Aorta (tissue), 5 donors: ENCODE measurements at places on chromosomes 7 and 10.

- DNase-seq: no peak
Observed at GRCh38 chr7:76211216-76211615, 9.5 kb downstream of the SRRM3 start.

DNA sequence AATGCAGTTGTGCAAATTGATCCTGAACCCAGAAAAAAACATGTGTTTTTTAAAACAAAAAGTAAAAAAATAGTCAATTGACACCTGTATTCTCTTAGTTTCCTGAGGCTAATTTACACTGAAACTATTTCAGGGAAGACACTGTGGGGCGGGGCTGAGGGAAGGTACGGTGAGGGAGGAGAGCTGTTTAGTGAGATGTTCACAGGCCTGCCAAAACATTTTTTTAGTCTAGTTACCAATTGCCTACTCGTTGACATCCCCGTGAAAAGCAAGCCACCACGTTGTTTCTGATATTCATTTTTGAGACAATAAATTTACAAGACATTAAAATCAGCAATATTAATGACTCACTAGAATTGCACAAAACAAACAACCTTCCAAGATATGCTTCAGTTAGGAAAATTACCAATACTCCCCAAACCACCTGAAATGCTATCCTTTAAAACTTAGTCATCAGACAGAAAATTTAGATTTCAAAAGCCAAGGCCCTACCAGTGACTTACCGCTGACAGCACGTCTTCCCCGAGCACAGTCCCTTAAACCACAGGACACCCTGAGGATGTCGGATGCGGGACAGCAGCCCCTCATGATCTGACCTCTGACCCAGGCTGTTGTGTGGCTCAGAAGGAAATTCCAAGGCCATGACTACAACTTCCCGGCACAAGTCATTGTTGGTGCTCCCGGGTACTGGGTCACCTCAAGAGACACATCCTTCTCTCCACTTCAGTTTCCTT lies 279.2 kb downstream of the PRPF18 start:
- no peak for DNase-seq

- no peak for DNase-seq
Observed at GRCh38 chr10:117053482-117053881, 48.5 kb upstream of the SHTN1 start.

GRCh38 chr7:41629711-41630111 lies 73.2 kb downstream of the INHBA start:
- DNase-seq: no peak

GRCh38 chr7:83149466-83149865 lies 13.2 kb downstream of the PCLO start:
- no peak for DNase-seq

DNA sequence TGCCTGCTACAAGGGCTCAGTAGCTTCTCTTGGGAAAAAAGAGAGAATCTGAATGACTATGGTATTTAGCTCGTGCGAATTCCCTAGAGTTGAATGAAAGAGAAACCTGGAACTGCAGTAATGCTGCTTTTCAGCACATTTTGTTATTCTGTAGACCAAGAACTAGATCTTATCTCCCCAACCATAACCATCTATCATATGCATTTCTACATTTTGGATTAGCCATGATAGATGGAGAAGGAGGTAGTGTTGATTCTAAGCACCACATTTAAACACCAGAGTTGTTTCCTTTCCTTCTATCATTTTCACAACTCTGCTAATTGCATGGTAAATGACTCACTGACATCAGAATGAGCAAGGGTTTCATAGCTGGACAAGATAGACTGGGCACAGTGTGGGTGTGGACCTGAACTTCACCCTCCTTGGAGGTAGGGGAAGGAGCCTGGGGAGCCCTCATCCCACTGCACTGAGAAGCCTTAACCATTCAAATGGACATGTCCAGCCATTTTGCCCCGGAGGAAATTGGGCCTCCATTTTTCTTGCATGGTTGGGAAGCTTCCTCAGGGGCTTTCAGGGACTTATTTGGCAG lies 55.3 kb upstream of the BMPER start:
- DNase-seq: no peak

DNA sequence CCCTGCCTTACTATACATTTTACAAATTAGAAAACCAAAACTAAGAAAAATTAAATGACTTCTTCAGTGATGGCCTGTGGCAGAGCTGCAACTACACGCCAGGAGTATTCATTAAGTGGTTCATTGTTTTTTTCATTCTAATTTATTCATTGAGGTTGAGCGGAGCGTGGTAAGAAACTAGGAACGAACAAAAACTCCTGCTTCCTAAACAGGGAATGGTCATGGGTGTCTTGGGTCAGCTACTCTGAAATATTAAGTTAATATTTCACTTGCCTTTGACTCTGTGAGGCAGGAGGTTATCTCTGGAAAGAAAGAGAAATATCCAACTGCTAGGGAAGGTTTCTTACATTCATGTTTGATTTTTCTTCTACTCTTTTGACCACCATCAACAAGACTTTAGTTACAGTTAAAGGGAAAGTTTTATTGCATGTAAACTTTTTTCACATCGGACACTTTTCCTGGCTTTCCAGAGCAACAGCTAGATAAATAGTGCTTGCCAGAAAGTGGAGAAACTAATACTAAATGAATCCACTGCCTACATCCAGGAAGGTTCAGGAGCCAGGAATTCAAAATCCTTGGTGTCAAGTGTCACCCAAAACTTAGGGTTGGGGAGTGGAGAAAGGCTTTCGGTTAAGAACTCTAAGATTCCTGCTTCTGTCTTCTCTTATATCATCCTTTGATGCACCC lies 896 bp upstream of the GNG11 start:
- DNase-seq: no peak

- peak; percentile 47 for DNase-seq
Observed at GRCh38 chr10:78776756-78777155, 292.0 kb upstream of the ZMIZ1 start.

GRCh38 chr10:99337901-99338300 lies 8.7 kb downstream of the CNNM1 start:
- no peak for DNase-seq

- no peak for DNase-seq
Observed at GRCh38 chr10:80322158-80322557, 32.7 kb upstream of the MAT1A start.

GRCh38 chr7:1099154-1099542 lies 11.2 kb downstream of the GPER1 start:
- no peak for DNase-seq

DNA sequence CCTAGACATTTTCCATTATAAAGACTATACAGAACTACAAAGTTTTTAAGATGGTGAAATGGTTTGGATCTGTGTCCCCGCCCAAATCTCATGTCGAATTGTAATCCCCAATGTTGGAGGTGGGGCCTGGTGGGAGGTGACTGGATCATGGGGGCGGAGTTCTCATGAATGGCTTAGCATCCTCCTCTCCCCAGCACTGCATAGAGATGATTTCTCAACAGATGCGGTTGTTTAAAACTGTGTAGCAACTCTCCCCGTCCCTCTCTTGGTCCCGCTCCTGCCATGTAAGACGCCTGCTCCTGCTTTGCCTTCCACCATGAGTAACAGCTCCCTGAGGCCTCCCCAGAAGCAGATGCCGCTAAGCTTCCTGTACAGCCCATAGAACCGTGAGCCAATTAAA lies 1.6 kb downstream of the FAM133B start:
- DNase-seq: no peak

GRCh38 chr10:49268185-49268584 lies 30.8 kb upstream of the C10orf71 start:
- no peak for DNase-seq

DNA sequence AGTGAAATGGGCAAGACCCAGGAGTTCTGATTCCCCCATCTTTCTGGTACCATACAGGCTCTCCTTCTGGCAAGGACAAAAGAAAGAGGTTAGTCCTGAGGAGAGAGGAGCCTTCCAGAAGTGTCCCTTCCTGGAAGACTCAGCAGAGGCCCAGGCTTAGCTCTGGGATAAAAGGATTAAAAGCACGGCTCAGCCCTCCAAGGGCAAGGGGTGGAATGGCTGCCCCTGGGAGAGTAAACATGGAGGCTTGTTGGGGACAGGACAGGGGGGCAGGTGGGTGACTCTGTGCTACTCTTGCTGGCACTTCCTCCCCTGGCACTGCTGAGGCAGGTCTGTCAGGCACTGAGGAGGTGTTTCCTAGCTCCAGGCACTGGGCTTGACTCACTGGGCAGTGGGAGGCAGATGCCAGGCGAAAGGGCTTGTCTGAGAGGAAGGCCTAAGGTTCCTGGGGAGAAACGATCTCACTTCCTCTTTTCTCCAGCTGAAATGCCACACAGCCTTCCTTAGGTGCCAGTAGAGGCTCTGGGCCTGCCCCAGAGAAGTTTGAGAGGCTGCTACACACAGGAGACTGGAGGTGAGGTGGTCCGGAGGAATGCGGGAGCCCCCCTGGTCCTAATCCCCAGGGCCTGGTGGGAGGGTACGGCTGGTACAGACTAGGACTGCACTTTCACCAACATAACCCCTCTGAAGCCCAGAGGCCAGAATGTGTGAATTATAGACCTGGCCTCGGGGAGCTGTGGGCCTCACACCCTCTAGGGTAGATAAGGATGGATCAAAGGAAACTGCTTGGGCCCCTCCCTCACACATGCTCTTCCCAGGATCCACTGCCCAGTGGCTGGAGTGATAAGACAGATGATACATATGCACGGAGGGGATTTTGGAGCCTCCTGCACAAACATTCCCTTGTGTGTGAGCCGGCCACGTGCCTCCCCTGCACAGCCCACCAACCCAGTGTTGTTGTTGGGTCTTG lies 63.2 kb upstream of the PODXL start:
- no peak for DNase-seq

DNA sequence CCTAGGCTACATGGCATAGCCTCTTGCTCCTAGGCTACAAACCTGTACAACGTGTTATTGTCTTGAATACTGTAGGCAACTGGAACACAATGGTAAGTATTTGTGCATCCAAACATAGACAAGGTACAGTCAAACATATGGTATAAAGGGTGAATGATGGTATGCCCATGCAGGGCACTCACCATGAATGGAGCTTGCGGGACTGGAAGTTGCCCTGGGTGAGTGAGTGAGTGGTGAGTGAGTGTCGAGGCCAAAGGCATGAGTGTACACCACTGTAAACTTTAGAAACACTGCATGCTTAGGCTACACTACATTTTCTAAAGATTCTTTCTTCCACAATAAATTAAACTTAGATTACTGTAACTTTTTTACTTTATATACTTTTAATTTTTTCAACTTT lies 165.7 kb downstream of the PARD3 start:
- DNase-seq: no peak

GRCh38 chr7:20539201-20539600 lies 76.3 kb upstream of the ABCB5 start:
- no peak for DNase-seq

DNA sequence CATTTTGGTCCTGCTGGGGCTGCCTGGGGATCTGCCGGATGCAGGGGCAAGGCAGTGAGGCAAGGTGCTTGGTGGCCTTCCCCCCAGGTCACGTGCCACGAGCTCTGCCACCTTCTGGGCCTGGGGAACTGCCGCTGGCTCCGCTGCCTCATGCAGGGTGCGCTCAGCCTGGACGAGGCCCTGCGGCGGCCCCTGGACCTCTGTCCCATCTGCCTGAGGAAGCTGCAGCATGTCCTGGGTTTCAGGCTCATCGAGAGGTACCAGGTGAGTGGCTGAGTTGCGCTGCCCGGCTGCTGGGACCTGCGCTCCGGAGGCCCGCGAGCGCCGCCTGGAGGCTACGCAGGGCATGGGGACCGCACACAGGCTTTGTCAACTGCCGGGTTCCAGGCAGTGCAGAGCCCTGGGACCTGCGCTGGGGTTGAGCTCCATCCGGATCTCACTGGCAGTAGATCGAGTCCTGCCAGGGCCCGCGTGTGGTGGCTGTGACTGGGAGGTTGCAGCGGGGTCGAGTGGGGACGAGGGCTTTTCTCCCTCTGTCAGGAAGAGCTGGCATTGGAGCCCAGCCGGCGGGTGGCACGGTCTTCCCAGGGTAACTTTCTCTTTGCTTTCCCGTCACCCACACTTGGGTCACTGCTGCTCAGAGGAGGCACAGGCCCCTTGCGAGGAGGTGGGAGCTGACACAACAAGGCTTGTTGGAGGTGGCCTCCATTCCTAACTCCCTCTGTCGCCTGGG lies 21.7 kb downstream of the AMZ1 start:
- peak; percentile 73 for DNase-seq

- no peak for DNase-seq
Observed at GRCh38 chr7:26958834-26959233, 94.4 kb upstream of the SKAP2 start.

GRCh38 chr7:142792593-142792992 lies 21.8 kb downstream of the PRSS2 start:
- DNase-seq: no peak

DNA sequence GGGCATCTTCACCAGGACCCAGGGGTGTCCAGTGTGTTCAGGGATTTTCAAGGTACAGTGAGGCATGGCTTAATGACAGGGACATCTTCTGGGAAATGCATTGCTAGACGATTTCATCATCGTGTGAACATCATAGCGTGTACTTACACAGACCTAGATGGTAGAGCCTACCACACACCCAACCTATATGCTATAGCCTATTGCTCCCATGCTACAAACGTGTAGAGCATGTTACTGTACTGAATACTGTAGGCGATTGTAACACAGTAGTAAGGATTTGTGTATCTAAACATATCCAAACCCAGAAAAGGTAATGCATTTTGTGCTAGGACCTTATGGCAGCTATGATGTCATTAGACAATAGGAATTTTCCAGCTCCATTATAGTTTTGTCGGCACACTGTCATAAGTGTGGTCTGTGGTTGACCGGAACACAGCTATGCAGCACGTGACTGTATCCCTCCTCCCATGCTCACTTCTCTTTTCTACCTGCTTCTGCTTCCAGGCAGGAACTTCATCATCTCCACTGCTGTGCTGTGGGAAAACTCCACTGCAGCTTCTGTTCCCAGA lies 416.2 kb upstream of the NFE2L3 start:
- no peak for DNase-seq

DNA sequence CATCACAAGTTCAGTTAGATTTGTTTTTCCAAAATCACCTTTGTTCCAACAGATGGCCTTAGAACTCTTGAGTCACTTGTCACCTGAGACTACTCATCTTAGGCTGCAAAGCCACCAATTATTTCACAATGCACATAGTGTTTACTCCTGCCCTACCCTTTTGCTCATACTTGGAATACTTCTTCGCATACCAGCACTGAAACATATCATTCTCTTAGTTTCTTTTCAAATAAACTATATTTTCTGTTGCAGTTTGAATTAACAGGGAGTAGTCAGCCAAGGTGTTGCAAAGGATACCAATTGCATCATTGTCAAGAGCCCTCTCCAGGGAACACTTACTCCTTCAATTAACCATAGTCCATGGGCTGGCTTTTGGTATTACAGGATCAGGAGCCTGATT lies 71.0 kb downstream of the CASD1 start:
- no peak for DNase-seq

DNA sequence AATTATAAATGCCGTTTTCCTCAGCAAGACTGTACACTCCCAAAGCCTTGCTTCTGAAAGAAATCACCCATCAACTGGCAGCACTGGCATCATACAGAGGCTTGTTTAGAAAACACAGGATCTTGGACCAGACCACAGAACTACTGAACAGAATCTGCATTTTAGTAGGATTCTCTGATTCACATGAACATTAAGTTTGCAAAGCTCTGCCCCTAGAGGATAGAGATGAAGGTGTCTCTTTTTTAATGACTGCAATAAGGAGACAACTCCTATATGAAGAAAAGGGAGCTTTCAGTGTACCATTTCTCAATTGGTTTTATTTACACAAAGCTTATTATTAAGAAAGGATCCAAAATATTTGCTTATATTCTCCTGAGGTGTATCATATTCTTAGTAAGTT lies 172.7 kb downstream of the AGMO start:
- no peak for DNase-seq
